Uterine smooth muscle cell (primary cell): ENCODE measurements at places on chromosomes 5 and 9. TPM values are rescaled to one million over a fixed set of nuclear protein-coding genes. Genes with fewer than 3 reads are reported as not detected.

HRCT1 gene
- total RNA-seq: 0.11 and 0.25 TPM in 2 replicates

NDUFAF2 gene
- total RNA-seq: 39.1 and 44.2 TPM in 2 replicates

TXNDC8 gene
- total RNA-seq: not detected in 2 replicates

SLC4A9 gene
- not detected in 2 replicates for total RNA-seq

BTNL8 gene
- not detected in 2 replicates for total RNA-seq

CARD6 gene
- total RNA-seq: 5.9 and 7.4 TPM in 2 replicates

SKP1 gene
- total RNA-seq: 236 and 284 TPM in 2 replicates

ECM2 gene
- total RNA-seq: 1.00 and 2.4 TPM in 2 replicates

FOXD4L3 gene
- total RNA-seq: not detected in 2 replicates

ARHGEF28 gene
- total RNA-seq: 25.8 and 49.0 TPM in 2 replicates

FBN2 gene
- 95.7 and 101 TPM in 2 replicates for total RNA-seq

DOLPP1 gene
- 9.7 and 14.1 TPM in 2 replicates for total RNA-seq

CNTNAP3B gene
- 4.5 and 14.5 TPM in 2 replicates for total RNA-seq

PCDHGA2 gene
- 0.89 and 2.2 TPM in 2 replicates for total RNA-seq

OTULINL gene
- total RNA-seq: 3.4 and 6.8 TPM in 2 replicates

PCDHAC2 gene
- 0.55 and 1.9 TPM in 2 replicates for total RNA-seq

PSMD5 gene
- 30.1 and 32.9 TPM in 2 replicates for total RNA-seq

BRD8 gene
- 35.9 and 60.5 TPM in 2 replicates for total RNA-seq

CDHR2 gene
- total RNA-seq: not detected in 2 replicates

C9 gene
- 0.55 and 1.1 TPM in 2 replicates for total RNA-seq

ACSL6 gene
- total RNA-seq: 0.11 TPM in 1 of 2 replicates, not detected in the other

C1QTNF3 gene
- total RNA-seq: 1.00 and 1.4 TPM in 2 replicates

GCNT4 gene
- total RNA-seq: 1.4 TPM in 2 replicates

NIPAL4 gene
- total RNA-seq: 0.33 and 0.87 TPM in 2 replicates

PCA3 gene
- total RNA-seq: under 0.01 TPM in 2 replicates

WWC1 gene
- total RNA-seq: 0.33 TPM in 1 of 2 replicates, not detected in the other

CDKN2A gene
- 8.5 and 8.9 TPM in 2 replicates for total RNA-seq

TSSK1B gene
- 0.11 and 0.12 TPM in 2 replicates for total RNA-seq

PCDHA7 gene
- total RNA-seq: 0.22 and 0.87 TPM in 2 replicates

ADAMTS16 gene
- 0.77 and 1.1 TPM in 2 replicates for total RNA-seq

SLC6A18 gene
- not detected in 2 replicates for total RNA-seq

SH3GL2 gene
- 0.33 and 0.50 TPM in 2 replicates for total RNA-seq

PCDHAC1 gene
- total RNA-seq: 0.11 and 0.25 TPM in 2 replicates

SLC1A3 gene
- total RNA-seq: 0.37 and 2.1 TPM in 2 replicates

SLC6A7 gene
- total RNA-seq: under 0.01 TPM in 1 of 2 replicates, not detected in the other

CXCL14 gene
- total RNA-seq: 0.22 and 0.37 TPM in 2 replicates

NAIP gene
- 2.0 and 4.1 TPM in 2 replicates for total RNA-seq

MXD3 gene
- total RNA-seq: 9.7 and 32.6 TPM in 2 replicates

ABO gene
- total RNA-seq: under 0.01 TPM in 1 of 2 replicates, not detected in the other

SLC25A48 gene
- total RNA-seq: under 0.01 TPM in 1 of 2 replicates, not detected in the other

GALNT12 gene
- total RNA-seq: 69.5 and 98.7 TPM in 2 replicates

IPO11 gene
- total RNA-seq: 32.6 and 47.0 TPM in 2 replicates
